Upper lobe of left lung (tissue), 6 donors: ENCODE measurements at places on chromosomes 13 and 19. TPM values are rescaled to one million over a fixed set of nuclear protein-coding genes. Genes with fewer than 3 reads are reported as not detected.
A peak's percentile ranks its signal among the peaks of the same experiment; 100 is the strongest.

The IL4I1 gene
- 5.0 TPM for total RNA-seq

The SLC46A3 gene
- total RNA-seq, result 15.6 TPM

The IL12RB1 gene
- 13.2 TPM for total RNA-seq

The TLE6 gene
- total RNA-seq, result 4.9 TPM

The C19orf81 gene
- total RNA-seq, result 5.2 TPM

The FGF14 gene
- 3.1 TPM for total RNA-seq

The CGB8 gene
- not detected for total RNA-seq

The SYNGR4 gene
- not detected for total RNA-seq

The FGF21 gene
- total RNA-seq, result not detected

DNA sequence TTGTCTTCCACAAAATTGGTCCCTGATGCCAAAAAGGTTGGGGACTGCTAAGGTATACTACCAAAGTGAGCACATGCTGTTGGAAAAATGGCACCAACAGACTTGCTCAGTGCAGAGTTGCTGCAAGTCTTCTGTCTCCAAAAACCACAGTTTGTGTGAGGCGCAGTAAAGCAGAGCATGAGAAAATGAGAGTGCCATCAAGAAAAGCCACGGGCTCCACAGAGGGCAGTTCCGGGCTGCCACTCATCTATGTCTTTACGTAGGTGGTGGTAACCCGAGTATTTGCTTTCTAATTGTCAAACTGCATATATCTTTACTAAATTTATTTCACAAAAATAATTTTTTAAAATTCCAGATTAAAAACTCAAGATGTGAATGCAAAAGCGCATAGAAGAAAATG lies 123.8 kb downstream of the RNF17 start:
- H3K36me3 ChIP-seq, result peaks cover 17% of the 10 kb centered on the region
- H3K4me1 ChIP-seq, result no peaks in the 10 kb centered on the region
- no peak overlapping the region for H3K27ac ChIP-seq

GRCh38 chr19:14081797-14082674 lies 3.5 kb downstream of the C19orf67 start:
- no peak for DNase-seq
- H3K4me1 ChIP-seq, result peaks cover 29% of the 10 kb centered on the region
- peak overlapping the region; percentile 98 for H3K4me3 ChIP-seq
- peaks cover 5% of the 10 kb centered on the region for H3K36me3 ChIP-seq
- H3K27me3 ChIP-seq, result no peaks in the 10 kb centered on the region

- H3K27me3 ChIP-seq, result peaks cover 25% of the 10 kb centered on the region
- DNase-seq, result no peak
- no peak within 1 kb of the TSS for H3K27ac ChIP-seq
- H3K36me3 ChIP-seq, result no peaks in the 10 kb centered on the region
- peak within 1 kb of the TSS; percentile 51 for H3K4me3 ChIP-seq
These were observed at the start of gene TMEM145 for GRCh38 chr19:42313096-42313839. TSS of gene TMEM145 (plus strand) at chr19:42313309. CDS start at chr19:42313377, 68 bp downstream.

DNA sequence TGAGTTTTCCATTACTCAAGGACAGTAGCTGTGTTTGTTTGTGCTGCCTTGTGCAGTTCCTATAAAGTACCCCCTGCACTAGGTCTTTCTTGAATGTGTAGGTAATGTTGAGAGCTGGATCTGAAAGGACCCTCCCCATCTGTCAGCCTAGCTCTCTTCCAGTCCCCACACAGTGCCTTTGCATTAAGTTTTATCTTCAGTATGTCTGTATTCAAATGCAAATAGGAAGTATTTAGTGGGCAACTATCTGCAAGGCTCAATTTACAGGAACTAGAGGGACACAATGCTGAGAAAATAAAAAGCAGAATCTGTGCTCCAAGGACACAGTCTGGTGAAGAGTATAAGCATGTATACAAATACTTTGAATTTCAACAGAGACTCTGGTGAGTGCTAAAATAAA lies 558.5 kb downstream of the RFC3 start:
- H3K4me3 ChIP-seq, result no peak overlapping the region
- H3K36me3 ChIP-seq, result no peaks in the 10 kb centered on the region

- H3K36me3 ChIP-seq, result no peaks in the 10 kb centered on the region
- H3K27me3 ChIP-seq, result no peaks in the 10 kb centered on the region
- H3K27ac ChIP-seq, result no peak overlapping the region
- no peak overlapping the region for H3K4me3 ChIP-seq
- H3K4me1 ChIP-seq, result no peaks in the 10 kb centered on the region
These were observed 133.7 kb downstream of the RAP2A start for GRCh38 chr13:97567510-97568243.

GRCh38 chr13:74074723-74075122 lies 59.5 kb downstream of the KLF12 start:
- H3K4me3 ChIP-seq, result no peak overlapping the region
- H3K27ac ChIP-seq, result no peak overlapping the region
- no peak for DNase-seq
- no peaks in the 10 kb centered on the region for H3K36me3 ChIP-seq

- peaks cover 8% of the 10 kb centered on the region for H3K4me1 ChIP-seq
- no peak overlapping the region for H3K27ac ChIP-seq
- H3K36me3 ChIP-seq, result peaks cover 12% of the 10 kb centered on the region
- no peaks in the 10 kb centered on the region for H3K27me3 ChIP-seq
These were observed 1.1 kb upstream of the ZNF226 start for GRCh38 chr19:44163789-44164188.

DNA sequence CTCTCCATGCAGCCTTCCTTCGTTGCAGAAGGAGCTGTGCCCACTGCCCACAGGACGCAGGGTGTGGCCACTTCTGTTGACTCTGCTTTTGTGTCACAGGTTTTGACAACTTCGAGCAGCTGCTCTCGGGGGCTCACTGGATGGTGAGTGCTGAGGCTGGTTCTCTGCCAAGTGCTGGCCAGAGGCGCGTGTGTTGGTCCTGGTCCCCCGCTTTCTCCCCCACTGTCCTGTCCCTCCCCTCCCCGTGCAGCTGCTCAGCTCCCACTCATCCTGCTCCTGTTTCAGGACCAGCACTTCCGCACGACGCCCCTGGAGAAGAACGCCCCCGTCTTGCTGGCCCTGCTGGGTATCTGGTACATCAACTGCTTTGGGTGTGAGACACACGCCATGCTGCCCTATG lies 10.6 kb upstream of the PDCD2L start:
- no peaks in the 10 kb centered on the region for H3K27me3 ChIP-seq
- H3K4me3 ChIP-seq, result no peak overlapping the region
- H3K36me3 ChIP-seq, result peaks cover 96% of the 10 kb centered on the region
- no peaks in the 10 kb centered on the region for H3K4me1 ChIP-seq
- no peak for DNase-seq
- no peak overlapping the region for H3K27ac ChIP-seq

DNA sequence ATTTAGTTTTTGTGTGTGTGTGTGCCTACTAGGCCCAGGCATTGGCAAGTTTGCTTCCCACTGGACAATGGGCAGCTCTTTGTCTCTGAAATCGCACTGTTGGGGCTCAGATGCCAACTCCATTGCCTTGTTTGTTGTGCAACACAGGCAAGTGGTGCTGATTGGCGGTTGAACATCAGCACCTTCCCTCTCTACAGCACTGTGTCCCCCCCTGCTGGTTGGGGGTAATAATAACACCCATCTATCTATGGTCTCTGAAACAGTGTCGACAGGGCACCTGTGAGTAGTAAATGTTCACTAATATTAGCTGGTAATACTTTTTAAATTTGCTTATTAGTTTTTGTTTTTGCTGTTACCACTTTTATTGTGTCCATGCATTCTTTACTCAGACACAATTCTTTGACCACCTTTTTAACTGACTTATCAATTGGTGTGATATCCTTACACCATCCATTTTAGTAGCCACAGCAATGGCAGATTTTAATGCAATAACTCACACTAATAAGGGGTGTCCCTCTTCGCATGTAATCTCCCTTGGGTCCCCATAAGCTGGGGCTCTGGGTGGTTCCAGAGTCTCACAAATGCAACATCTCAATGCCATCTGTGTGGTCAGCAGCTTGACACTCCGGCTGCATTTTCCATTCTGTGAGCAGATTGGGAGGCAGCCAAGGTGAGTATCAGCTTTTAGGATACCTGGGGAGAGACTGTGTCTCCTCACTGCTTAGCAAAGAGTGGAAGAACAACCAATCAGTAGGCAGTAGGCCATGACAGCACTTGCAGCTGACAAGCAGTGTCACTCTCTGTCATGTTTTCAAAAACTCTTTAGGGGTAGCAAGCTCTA lies 47.7 kb upstream of the UQCRFS1 start:
- no peak overlapping the region for H3K27ac ChIP-seq
- H3K36me3 ChIP-seq, result no peaks in the 10 kb centered on the region
- no peak for DNase-seq
- no peaks in the 10 kb centered on the region for H3K27me3 ChIP-seq

- peaks cover 11% of the 10 kb centered on the region for H3K4me1 ChIP-seq
- no peak overlapping the region for H3K4me3 ChIP-seq
These were observed 7.5 kb upstream of the DACH1 start for GRCh38 chr13:71874458-71874857.

- H3K4me1 ChIP-seq, result no peaks in the 10 kb centered on the region
- H3K36me3 ChIP-seq, result no peaks in the 10 kb centered on the region
- H3K4me3 ChIP-seq, result no peak overlapping the region
- H3K27me3 ChIP-seq, result no peaks in the 10 kb centered on the region
These were observed 2.5 kb downstream of the TEX29 start for GRCh38 chr13:111322916-111323331.

DNA sequence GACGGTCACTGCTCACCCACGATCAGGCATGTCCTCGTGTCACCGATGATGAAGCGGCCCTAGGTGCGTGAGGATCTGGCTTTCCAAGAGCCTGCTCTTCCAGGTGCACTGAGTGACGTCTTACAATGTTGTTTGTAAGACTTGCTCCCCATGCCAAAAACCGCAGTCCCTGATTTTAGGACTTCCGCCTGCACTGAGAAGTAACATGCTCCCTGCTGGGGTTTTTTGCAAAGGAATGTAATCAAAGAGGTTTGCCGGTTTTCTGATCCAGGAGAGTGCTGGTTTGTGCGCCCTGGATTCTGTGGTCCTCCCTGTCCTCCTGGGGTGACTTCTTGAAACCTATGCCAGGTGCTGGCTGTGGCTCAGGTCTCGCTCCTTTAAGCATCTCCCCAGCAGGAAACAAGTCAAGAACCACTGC lies 38.8 kb downstream of the MYO9B start:
- peaks cover 10% of the 10 kb centered on the region for H3K4me1 ChIP-seq
- peaks cover 18% of the 10 kb centered on the region for H3K36me3 ChIP-seq
- no peak overlapping the region for H3K4me3 ChIP-seq
- DNase-seq, result no peak
- H3K27me3 ChIP-seq, result no peaks in the 10 kb centered on the region

- H3K4me1 ChIP-seq, result no peaks in the 10 kb centered on the region
- no peaks in the 10 kb centered on the region for H3K27me3 ChIP-seq
- H3K36me3 ChIP-seq, result no peaks in the 10 kb centered on the region
- H3K4me3 ChIP-seq, result no peak overlapping the region
- DNase-seq, result no peak
These were observed 83.6 kb downstream of the C1QTNF9 start for GRCh38 chr13:24392972-24393371.

DNA sequence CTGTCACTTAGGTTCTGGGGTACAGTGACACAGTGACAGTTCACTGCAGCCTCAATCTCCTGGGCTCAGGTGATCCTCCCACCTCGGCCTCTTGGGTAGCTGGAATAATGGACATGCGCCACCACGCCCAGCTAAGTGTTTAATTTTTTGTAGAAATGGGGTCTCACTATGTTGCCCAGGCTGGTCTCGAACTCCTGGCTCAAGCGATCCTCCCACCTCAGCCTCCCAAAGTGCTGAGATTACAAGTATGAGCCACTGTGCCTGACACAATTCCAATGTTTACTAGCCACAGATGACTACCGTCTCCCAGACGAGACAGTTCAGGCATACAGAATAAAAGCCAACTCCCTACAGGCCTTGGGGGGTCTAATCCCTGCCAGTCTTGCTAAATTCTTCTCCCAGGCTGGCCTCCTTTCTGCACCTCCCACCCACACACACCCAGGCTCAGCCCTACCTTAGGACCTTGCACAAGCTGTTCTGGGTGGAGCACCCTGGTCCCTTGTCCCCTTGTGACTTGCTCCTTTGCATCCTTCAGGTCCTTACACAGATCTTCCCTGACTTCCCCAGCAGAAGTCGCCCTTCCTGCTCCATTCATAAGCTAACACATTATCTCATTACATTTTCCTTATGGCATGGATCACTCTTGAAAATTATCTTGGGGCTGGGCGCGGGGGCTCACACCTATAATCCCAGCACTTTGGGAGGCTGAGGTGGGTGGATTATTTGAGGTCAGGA lies 106.4 kb downstream of the INSR start:
- H3K27me3 ChIP-seq, result no peaks in the 10 kb centered on the region
- no peak for DNase-seq
- no peaks in the 10 kb centered on the region for H3K36me3 ChIP-seq
- H3K4me1 ChIP-seq, result peaks cover 16% of the 10 kb centered on the region

DNA sequence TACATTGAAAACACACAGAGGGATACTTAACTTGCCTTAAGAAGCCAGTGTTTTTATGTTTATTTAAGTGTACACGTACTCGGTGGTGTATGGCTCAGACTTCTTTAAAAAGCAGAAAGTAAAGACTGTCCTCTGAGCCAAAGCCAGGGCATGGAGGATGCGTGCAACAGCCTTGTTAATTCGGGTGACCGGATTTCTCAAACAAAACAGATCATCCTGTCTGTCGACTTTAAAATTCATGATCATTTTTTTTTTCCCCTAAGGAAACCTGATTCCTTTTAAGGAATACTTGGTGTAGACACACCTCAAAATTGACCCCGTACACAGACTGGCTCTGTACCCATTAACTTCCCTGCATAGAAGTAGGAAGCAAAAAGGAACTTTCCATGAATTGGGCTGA lies 124.7 kb upstream of the RNF113B start:
- H3K27ac ChIP-seq, result peak overlapping the region; percentile 72
- DNase-seq, result no peak
- H3K27me3 ChIP-seq, result no peaks in the 10 kb centered on the region
- no peaks in the 10 kb centered on the region for H3K36me3 ChIP-seq
- H3K4me3 ChIP-seq, result no peak overlapping the region

- H3K4me1 ChIP-seq, result peaks cover 12% of the 10 kb centered on the region
- DNase-seq, result no peak
- no peak overlapping the region for H3K27ac ChIP-seq
- H3K36me3 ChIP-seq, result peaks cover 27% of the 10 kb centered on the region
- H3K4me3 ChIP-seq, result peak overlapping the region; percentile 88
- H3K27me3 ChIP-seq, result no peaks in the 10 kb centered on the region
These were observed 930 bp downstream of the ZNF583 start for GRCh38 chr19:56405062-56405461.

DNA sequence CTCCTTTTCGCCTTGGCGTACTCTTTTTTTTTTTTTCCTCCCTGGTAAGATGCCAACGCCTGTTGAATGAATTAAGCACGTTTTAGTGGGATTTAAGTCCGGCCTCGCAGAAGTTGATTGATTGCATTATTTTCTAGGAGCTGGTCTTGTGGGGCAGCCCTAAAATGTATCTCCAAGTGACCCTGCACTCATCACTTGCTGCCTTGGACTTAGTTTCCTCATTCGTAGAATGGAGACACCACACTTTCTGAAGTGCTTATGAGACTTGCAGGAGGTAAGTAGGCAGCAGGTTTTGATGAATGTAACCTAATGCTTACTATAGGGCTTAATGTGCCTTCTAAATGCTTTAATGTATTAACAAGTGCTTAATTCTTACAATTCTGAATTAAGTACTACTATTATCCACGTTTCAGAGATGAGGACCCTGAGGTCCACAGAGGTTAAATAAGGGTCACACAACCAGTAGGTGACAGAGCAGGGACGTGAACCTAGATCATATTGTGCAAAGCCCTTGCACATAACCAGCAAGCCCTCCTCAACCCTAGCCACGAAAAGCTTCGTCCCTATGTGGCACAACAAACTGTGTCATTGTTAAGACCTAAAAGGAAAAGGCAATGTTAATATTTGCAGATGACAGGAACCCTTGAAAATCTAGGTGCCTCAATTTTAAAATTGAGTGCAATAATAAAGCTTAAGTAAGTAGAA lies 514 bp upstream of the ARGLU1 start:
- peak overlapping the region; percentile 97 for H3K27ac ChIP-seq
- H3K4me3 ChIP-seq, result peak overlapping the region; percentile 97
- peaks cover 42% of the 10 kb centered on the region for H3K4me1 ChIP-seq
- H3K36me3 ChIP-seq, result no peaks in the 10 kb centered on the region
- DNase-seq, result no peak

- H3K27ac ChIP-seq, result no peak overlapping the region
- H3K27me3 ChIP-seq, result no peaks in the 10 kb centered on the region
- no peak overlapping the region for H3K4me3 ChIP-seq
- no peaks in the 10 kb centered on the region for H3K4me1 ChIP-seq
These were observed 23.8 kb upstream of the MEDAG start for GRCh38 chr13:30882026-30882850.
